ENCODE measurements at places on chromosomes 6 and 20. TPM values are rescaled to one million over a fixed set of nuclear protein-coding genes. Genes with fewer than 3 reads are reported as not detected.

The MPC1 gene
- 28.3 TPM for total RNA-seq

The TMEM244 gene
- not detected for total RNA-seq

The ENPP1 gene
- total RNA-seq = 0.10 TPM

The SEMG1 gene
- not detected for total RNA-seq

The THEMIS gene
- total RNA-seq = 89.2 TPM

The SRSF12 gene
- total RNA-seq = not detected

The HINT3 gene
- 8.3 TPM for total RNA-seq

The GZF1 gene
- total RNA-seq = 15.5 TPM

The RAB44 gene
- total RNA-seq = 0.15 TPM

The CMTR1 gene
- total RNA-seq = 92.5 TPM

The TRIM10 gene
- total RNA-seq = not detected

The TOX2 gene
- total RNA-seq = 1.9 TPM

Measured in activated CD4-positive, alpha-beta T cell treated with anti-CD3 and anti-CD28 coated beads, Interleukin-2, amount 10 ng/mL, durations not matched to agents 7 days and 5 days (primary cell).